Posterior vena cava (tissue), 2 donors: ENCODE measurements at places on chromosomes 3 and 15. TPM values are rescaled to one million over a fixed set of nuclear protein-coding genes. Genes with fewer than 3 reads are reported as not detected.

GRK7 gene
- total RNA-seq, result not detected

SLC22A14 gene
- not detected for total RNA-seq

GP5 gene
- total RNA-seq, result 0.05 TPM

CLDN11 gene
- total RNA-seq, result 41.5 TPM

PRKCI gene
- total RNA-seq, result 19.8 TPM

C3orf85 gene
- total RNA-seq, result not detected

GRM2 gene
- total RNA-seq, result 0.14 TPM

COMMD2 gene
- total RNA-seq, result 31.9 TPM

UPK1B gene
- not detected for total RNA-seq

TRPM1 gene
- total RNA-seq, result not detected

MYLK gene
- total RNA-seq, result 1,887 TPM

INO80 gene
- 25.5 TPM for total RNA-seq

TP63 gene
- total RNA-seq, result 0.19 TPM

SUSD5 gene
- total RNA-seq, result 4.0 TPM

GPR171 gene
- 0.83 TPM for total RNA-seq

SPATA12 gene
- not detected for total RNA-seq

SERINC4 gene
- not detected for total RNA-seq

GOLGA8H gene
- 0.93 TPM for total RNA-seq

TMEM212 gene
- not detected for total RNA-seq
